ENCODE measurements at places on chromosomes 1 and 21. TPM values are rescaled to one million over a fixed set of nuclear protein-coding genes. Genes with fewer than 3 reads are reported as not detected.

GRCh38 chr21:17002594-17003257 lies 510.1 kb upstream of the CXADR start:
- no peak for DNase-seq
- H3K27ac ChIP-seq: no peak overlapping the region
- H3K4me3 ChIP-seq: no peak overlapping the region
- no peaks in the 10 kb centered on the region for H3K27me3 ChIP-seq

- H3K4me3 ChIP-seq: no peak overlapping the region
- DNase-seq: no peak
- no peaks in the 10 kb centered on the region for H3K4me1 ChIP-seq
- no peaks in the 10 kb centered on the region for H3K36me3 ChIP-seq
- no peaks in the 10 kb centered on the region for H3K27me3 ChIP-seq
Observed at GRCh38 chr1:229197265-229197585, 73.7 kb upstream of the RAB4A start.

DNA sequence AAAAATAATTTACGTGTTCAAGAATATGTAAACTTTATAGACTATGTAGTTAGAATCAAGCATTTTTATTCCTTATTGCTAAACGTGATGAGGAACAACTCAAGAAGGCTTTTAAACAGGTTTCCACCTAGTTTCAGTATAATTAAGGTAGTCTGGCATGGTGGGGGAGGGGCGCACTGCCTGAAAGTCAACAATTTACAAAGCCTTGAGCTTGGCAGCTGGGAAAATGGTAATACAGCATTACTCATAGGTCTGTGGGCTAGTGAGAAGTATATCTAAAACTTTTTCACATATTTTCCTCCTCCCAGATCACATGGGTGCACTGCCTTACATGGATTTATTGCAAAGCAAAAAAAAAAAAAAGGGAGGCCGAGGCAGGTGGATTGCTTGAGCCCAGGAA lies 75.2 kb downstream of the EVI5 start:
- H3K4me1 ChIP-seq: no peaks in the 10 kb centered on the region
- H3K36me3 ChIP-seq: no peaks in the 10 kb centered on the region
- H3K4me3 ChIP-seq: no peak overlapping the region
- DNase-seq: no peak
- no peak overlapping the region for H3K27ac ChIP-seq

DNA sequence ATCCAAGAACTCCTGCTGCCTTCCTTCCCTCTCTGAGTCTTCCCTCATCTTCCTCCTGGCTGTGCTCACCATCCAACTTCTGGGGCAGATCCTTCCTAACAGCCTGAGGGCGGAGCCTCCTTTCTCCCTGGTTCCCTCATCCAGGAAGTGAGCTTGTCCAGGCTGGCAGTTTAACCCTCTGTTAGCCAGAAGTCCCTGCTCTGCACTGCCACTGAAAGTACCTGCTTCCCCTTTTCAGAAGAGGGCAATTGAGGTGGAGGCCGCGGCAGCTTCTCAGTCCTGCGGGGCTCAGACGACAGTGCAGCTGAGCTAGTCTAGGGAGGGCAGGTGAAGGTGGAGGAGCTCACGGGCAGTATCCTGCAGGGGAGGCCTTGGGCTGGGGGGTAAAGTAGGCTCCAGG lies 149.1 kb downstream of the FCRL5 start:
- no peak for DNase-seq
- no peak overlapping the region for H3K4me3 ChIP-seq

DNA sequence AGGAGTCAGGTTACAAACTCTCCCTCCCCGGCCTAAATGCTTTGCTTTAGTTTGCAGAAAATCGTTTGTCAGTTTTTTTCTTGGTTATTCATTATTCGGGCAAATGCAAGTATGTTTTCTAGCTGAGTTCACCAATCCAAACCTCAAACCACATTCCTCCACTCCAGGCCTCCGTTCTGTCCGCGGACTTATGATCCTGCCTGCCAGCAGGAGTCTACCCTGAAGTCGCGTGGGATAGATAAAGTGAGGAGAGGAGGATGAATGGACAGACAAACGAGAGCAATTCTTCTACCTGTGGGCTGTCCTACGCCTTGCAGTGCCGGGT lies 1.3 kb downstream of the ADAMTS1 start:
- H3K27me3 ChIP-seq: no peaks in the 10 kb centered on the region
- H3K27ac ChIP-seq: no peak overlapping the region
- H3K4me1 ChIP-seq: no peaks in the 10 kb centered on the region
- no peak for DNase-seq
- H3K36me3 ChIP-seq: no peaks in the 10 kb centered on the region
- no peak overlapping the region for H3K4me3 ChIP-seq

DNA sequence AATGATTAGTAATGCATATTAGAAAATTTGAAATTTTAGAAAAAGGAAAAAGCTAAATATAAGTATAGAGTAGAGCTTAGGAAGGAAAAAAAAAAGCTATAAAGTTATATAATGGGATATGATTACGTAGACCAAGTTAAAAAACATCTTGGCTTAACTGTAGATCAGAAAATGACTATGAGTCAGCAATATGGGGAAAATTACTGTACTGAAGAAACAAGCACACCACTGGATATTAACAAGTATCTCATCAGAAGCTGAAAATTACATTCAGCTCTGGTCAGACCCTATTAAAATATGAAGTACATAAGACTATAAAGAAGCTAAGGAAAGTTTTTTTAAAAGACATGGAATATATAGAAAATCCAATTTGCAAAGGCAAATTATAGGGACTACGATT lies 19.5 kb downstream of the DNAJC8 start:
- H3K27me3 ChIP-seq: no peaks in the 10 kb centered on the region
- peaks cover 3% of the 10 kb centered on the region for H3K36me3 ChIP-seq
- no peak overlapping the region for H3K4me3 ChIP-seq
- DNase-seq: no peak

The LYPD8 gene
- total RNA-seq: not detected

The RXRG gene
- not detected for total RNA-seq
